ENCODE measurements at places on chromosomes 7 and 10.

DNA sequence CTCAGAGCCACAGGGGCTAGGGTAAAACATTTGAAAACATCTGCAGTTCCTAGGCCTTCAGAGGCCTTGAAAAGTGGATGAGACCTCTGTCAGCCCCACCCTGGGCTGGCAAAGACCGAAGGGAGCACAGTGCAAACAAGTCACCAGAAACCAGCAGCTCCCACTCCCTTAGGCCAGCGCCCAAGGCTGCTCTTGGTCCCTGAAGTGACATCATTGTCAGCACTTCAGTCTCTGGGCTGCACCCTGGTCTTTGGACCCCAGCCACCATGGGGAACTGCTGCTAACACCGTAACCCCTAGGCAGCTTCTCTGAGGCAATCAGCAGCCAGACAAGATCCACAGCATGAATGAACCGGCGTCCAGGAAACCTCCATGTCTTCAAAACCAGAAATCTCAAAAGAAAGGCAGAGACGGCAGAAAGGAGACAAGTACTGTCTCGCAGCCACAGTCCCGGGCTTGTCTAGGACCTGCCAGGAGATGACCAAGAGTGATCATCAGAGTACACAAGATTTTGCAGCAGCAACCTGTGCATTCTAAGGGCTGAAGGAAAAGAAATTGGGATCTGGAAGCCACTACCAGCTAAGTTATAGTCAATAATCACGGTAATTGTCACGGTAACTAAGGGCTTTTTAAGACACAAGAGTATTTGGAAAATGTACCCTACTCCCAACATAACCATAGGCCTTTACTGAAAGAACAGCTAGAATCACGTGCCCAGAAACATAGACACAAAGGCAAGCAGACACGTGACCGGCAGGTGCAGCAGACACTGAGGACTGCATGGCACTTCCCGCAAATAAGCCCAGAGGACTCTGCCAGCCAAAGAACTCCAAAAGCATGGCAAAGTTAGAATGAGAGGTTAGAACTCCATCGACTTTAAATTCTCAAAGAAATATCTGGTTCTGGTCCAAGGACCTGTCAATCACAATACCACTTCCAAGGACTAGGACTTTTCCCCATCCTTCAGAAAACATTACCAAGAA lies 23.3 kb downstream of the CPXM2 start:
- peak; percentile 89 for DNase-seq

GRCh38 chr10:123993534-123994416 lies 99.6 kb downstream of the CHST15 start:
- DNase-seq: no peak

- DNase-seq: no peak
Observed at GRCh38 chr10:49653273-49653929, 26.1 kb upstream of the C10orf53 start.

DNA sequence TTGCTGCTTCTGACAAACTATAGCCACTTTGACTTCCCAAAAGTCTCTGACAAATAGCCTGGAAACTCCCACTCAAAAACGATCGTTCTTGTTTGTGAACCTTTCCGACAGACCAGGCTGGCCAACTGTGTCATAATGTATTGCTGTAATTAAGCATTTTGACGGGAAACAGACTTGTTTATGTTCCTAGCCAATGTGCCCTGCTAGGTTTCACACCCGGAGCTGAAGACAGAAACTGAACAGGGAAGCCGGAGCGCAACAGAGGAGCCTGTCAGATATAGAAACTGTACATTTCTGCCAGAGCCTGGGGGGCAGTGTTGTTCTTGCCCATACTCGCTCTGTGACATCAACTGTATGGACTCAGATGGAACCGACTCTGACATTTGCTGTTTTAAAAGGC lies 55.3 kb upstream of the C7orf33 start:
- DNase-seq: no peak

DNA sequence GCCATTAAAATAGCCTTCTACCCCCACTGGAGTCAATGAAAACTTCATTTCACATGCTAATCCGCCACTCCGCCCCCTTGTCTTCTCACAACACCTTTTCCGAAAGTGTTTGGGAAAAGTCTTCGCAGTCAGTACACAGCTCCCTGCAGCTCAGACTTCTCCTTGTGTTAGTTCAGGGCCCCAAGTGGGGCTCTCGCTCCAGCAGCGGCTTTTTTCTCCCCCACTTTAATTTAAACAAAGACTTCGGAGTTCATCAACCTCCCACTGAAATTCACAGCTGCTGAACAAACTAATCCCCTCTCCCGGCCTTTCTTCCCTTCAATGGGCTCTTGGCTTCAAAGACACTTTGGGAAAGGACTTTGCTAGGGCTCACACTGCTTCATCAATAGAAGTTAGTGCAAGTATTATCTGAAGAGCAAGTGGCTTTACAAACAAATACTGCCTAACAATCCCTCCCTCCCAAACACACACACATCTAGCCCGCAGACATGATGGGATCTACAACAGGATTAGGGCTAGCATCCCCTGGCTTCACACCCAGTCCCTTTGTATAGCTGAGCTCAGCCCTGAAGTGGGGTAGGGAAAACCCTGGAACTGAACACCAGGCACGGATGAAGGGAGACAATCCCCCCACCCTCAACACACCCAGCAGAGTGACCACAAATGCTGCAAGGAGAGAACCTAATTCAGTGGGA lies 23.1 kb downstream of the WNT8B start:
- no peak for DNase-seq

DNA sequence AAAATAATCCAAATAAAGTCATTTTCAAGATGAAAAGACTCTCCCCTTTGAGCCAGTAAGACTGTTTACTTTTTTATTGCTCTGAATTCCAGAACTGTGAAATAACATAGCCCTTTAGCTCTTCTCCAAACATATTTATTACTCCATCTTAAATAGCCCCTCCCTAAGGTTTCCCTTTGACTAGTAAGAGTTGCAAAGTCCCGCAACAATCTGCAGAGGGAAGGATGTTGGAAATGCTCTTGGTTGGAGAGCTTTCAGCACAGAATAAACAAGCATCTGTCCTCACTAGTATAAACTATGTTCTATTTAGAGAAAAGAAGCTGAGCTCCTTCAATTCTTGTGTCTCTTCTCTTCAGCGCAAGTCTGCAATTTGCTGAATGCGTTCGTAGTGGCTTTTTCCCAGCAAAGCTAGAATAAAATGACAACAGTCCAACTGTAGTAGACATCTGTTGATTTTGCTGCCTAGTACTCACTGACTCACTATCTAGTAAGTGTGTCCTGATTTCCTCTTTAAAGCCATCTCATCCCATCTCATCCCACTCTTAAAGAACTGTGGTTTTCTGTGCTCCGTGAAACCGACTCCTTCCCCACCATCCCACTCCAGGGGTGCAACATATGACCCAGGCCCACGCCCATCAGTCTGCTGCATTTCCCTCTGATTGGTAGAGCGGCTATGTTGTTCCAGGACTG lies 104.0 kb downstream of the FAM107B start:
- DNase-seq: no peak

DNA sequence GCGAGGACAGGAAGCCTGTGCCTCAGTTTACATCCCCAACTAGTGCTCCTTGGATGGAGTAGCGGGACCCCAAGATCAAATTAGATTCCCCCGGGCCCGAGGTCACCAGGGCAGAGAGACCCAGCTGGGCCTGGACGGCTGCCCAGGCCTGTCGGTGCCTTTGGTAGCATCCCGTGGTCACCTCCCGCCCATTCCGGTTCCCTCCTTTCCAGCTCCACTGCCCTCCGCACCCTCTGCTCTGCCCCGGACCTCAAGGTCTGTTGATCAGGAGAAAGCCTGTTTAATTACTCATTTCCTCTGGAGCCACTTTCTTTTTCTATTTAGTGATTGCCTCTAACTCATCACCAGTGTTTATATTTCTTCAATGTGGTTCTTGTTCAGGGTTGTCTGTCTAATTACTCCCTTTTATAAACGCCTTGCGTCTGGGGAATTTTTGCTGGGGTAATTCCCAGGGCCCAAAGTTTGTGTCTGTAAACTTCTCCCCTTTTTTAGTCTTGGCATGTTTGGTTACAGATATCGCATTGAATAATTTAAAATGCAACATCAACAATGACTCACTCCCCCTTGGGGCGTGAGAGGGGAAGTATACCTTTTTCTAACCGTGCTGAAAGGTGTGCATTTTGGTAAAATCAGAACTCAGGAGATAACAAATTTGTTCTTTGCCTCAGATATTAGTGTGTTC lies 1.9 kb downstream of the FOXK1 start:
- DNase-seq: peak; percentile 26

DNA sequence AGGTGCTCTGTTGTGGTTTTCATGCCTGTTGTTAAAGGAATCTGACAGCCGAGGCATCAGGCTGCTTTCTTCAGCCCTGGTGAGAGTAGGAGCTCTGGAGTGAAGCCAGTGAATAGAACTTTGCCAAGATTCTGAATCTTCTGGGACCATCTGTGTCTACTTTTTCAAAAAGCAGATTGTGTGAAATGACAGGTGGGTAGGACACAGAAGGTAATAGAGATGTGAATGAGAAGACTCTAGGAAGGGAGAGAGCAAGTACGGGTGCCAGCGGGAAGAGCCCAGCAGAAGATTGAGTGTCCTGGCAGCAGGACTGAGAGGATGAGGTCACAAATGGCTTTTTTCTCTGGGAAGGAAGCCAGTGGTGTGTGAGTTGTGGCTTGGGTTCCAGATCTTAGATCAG lies 429.2 kb downstream of the SDK1 start:
- DNase-seq: no peak

DNA sequence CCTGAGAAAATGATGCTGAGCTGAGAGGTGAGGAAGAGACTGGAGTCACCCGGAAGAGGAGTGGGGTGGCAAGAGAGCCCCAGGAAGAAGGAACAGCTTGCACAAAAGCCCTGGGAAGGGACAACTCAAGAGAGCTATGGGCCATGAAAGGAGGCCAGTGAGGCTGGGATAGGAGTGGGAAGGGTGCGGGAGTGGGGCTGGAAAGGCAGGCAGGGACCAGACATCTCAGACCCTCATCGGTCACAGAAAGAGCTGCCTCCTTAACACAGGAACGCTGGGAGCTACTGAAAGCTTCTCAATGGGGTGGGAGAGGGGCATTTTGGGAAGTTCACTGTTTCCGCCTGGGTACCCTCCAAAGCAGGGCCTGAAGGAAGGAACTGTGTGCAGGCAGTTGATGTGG lies 122.0 kb upstream of the UNC5B start:
- no peak for DNase-seq

DNA sequence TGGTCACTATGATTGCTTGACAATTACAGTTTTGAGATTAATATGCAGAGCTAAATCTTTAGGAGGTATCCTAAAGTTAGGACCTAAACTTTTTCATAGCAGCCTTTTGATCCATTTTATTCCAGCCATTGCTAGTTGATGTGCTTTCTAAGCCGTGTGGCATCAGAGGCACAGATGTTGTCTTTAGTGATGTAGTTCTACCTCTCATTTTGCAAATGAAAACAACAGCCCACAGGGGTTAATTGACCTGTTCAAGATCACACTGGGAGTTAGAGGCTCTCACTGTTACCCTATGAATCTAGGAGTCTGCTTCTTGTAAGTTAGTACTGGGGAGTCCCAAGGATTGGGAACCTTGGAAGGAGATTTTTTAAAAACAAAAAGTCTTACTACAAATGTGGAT lies 10.6 kb downstream of the AUTS2 start:
- no peak for DNase-seq

- DNase-seq: no peak
Observed at GRCh38 chr7:47748041-47748440, 166.1 kb upstream of the TNS3 start.

GRCh38 chr10:132396494-132397035 lies 435 bp upstream of the PWWP2B start:
- no peak for DNase-seq

DNA sequence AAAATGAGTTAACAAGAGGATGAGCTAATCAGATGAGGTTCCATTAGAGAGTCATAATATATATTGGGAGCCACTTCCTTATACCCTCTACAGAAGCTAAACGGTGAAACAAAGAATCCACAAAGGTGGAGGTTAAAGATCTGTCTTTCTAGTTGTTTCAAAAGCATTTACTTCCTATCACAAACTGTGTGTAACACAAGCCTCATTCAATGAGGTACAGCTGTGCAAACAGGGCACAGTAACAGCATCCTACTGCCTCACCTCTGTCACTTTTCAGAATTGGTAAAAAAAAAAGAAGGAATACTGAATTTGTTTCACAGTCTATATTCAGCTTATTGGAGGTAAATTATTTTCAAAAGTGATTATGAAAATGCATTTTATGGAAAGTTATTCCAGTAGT lies 128.7 kb downstream of the AGMO start:
- DNase-seq: peak; percentile 86

- DNase-seq: peak; percentile 88
Observed at GRCh38 chr7:12524794-12525386, 45.6 kb upstream of the SCIN start.

- DNase-seq: no peak
Observed at GRCh38 chr10:62625484-62625883, 179.0 kb upstream of the ADO start.

DNA sequence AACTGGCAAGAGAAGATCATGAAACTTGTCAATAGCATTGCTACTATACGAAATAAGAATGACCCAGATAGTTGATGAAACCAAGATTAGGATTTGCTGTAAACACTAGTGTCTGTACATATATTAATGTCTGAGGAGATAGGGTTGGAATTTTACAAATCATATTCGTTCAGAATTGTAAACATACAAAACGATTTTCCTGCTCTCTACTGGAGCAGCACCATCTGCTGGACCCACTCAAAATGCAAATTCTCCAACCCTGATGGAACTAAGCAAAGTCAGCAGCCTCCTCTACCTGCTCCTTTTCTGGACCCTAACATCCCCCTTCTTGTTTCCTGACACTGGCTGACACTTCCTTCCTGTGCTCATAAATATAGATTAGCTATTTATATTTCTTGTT lies 29.4 kb upstream of the SGMS1 start:
- DNase-seq: no peak

DNA sequence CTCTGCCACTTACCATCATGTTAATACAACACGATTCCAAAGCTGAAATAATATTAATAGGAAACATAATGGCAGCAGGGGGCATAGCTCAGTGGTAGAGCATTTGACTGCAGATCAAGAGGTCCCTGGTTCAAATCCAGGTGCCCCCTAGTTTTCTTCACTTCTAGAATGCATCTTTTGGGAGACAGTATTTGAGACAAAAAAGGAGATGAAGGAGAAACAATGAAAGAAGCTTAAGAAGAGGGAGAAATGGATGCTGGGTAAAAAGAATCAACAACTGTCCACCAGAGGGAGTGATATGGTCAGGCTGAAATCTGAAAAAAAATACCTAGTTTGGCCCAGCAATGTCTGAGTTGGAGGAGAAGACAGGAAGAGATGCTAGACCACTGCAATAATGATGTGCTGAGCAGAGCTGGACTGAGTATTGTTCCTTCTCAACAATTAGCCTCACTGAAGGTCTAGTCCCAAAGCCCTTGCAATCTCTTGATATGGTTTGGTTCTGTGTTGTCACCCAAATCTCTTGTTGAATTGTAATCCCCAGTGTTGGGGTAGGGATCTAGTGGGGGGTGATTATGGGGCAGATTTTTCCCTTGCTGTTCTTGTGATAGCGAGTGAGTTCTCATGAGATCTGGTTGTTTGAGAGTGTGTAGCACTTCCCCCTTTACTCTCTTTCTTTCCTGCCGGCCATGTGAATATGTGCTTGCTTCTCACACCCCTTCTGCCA lies 48.3 kb downstream of the ZNF783 start:
- DNase-seq: no peak

DNA sequence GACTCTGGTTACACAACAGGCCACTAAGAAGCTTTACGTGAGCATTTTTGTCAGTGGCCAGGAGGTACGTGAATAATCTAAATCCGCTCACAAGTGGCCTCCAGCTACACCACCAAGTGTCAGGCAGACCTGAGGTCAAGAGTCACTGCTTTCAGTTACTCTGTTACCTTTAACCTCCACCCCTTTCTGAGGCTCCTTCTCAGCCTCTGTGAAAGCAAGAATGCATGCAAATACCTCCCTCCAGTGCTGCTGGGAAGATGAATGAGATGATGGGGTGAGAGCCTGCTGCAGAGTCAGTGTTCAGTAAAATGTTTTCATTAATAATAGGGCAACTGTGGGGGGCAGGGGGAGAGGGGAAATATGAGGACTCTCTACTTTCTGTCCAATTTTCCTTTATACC lies 11.2 kb downstream of the DDC start:
- no peak for DNase-seq
